ENCODE measurements at places on chromosomes 1 and 21.

DNA sequence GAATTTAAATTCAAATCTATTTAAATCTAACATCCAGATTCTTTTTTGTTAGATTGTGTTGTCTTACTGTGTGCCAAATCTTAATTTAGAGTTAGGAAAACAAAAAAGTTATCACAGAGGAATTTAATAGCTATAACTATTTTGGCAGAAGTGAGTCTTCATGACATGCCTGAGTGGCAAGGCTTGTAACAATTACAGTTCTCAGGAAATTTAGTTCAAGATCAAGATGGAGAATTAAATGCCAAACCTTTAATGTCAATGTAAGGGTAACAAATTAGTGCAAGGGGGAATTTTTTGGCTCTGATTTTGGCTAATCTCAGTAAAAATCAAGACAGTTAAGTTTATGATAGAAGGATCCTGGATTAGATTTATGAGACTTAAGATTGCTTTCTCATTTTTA is 58.4 kb downstream of the GDAP2 start:
- no peak for DNase-seq

DNA sequence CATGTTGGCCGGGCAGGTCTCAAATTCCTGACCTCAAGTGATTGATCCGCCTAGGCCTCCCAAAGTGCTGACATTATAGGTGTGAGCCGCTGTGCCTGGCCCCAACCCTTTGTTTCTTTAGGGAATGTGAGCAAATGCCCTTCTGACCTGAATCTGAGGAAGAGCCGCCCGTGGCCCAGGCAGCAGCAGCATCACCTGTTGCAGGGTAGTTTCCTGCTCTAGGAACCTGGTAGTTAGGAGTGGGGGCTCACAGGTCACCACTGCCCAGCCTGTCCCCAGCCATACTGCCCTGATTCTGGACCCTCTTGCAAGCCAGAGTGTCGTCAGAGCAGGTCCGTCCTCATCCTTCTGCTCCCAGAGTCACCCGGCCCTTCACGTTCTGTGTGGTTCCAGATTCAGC is 13.0 kb downstream of the YBEY start:
- DNase-seq = no peak

- DNase-seq = peak; percentile 98
Measured at GRCh38 chr1:23867895-23868556, at the start of gene FUCA1. TSS of gene FUCA1 (minus strand) at chr1:23868290. CDS start at chr1:23868286, 4 bp downstream.

DNA sequence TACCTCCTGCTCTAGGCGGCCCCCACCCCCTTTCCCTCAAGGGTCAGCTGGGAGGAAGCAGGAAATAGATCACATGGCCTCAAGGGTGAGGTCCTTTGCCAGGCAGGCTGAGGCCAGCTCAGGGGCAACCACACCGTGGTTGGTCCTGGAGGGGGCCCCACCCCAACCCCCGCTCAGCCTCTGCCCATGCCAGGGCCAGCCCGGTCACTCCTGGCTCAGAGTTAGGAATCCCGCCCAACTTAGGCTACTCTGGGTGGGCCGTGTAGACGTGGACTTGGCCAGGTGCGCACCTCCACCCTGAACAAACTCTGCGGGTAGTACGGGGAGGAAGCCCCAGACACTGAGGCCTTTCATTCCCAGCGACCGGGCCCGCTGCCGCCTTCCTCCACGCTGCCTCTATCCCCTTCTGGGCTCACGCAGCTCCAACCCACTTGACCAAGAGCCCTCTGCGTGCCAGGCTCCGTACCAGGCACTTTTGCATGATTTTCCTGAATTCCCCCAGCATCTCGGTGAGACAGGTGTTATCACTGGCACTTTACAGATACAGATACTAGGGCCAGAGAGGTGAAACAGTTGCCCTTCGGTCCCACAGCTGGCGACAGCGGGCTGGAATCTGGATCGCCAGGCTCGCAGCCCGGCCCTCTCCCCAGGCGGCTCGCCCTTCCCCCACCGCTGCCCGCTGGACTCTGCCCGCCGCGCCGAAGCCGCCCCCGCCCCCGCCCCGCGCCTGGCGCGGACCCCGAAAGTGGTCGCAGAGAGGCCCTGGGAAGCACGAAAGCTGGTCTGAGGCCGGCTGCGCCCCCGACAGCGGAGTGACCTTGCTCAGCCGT is 769 bp downstream of the GALE start:
- DNase-seq = peak; percentile 97

DNA sequence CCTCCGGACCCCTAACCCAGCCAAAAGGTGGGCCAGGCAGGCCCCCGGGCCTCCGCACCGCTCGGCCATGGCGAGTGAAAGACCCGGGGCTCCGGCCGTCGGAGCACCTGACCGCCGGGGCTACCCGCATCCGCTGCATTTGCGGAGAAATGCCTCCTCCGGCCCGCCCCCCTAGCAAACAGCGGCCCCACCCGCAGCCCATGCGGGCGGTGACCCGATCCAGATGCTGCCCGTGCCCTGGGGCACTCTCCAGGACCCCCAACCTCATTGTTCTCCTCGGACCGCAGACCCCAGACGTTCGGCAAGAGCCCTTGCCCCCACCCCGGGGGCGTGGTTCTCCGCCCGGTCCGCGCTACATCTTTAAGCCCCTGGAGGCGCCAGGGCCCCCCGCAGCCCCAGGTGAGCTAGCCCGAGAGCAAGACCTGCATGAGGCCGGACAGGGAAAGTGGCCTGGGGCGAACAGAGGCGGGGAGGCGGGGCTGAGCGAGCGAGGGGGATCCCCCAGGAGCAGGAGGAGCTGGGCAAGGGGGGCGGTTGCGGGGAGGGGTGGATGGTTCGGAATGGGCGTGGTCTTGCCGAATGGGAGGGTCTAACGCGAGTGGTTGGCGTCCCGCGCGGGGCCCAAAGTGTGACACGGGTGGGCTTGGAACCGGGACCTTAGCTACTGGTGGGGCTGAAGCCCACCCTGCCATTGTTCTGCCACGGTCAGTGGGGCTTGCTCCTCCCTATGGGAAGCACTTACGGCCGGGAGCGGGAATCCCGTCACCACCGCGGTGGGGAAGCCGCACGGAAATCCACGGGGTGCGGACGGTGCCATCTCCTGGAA is 6.3 kb upstream of the CRYBG2 start:
- peak; percentile 56 for DNase-seq

GRCh38 chr1:76450229-76450628 is 375.7 kb downstream of the ST6GALNAC3 start:
- no peak for DNase-seq

- DNase-seq = peak; percentile 27
Measured at GRCh38 chr1:173112129-173112528, 61.4 kb upstream of the TNFSF18 start.

DNA sequence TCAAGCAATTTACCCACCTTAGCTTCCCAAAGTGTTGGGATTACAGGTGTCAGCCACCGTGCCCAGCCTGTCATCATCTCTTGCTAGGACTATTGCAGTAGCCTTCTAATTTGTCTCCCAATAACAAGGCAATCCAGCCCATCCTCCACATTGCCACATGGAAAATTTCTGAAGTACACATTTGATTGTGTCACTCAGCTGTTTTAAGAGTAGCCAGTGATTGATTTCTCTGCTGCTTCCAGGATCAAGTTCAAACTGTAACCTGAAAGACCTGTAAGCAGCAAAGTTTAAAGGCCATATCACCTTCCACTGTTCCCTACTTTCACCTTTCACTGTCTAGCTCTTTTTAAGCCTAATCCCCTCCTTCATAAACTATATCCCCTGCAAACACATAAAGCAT is 7.8 kb upstream of the ELK4 start:
- DNase-seq = no peak

DNA sequence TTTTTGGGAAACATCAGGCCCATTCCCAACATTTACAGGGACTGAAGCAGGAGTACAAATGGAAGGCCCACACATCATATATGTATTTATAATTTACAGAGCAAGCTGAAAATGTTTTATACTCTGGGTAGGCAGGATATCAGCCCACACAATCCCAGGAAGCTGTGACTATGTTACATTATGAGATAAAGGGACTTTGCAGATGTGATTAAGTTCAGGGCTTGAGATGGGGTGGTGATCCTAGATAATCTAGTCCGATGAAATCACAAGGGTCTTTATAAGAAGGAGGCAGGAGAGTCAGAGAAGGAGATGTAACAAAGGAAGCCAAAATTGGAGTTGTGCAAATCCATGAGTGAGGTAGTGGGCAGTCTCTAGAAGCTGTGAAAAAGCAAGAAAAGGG is 160.5 kb downstream of the PDE4B start:
- DNase-seq = no peak

GRCh38 chr1:167681451-167682098 is 40.2 kb upstream of the MPZL1 start:
- DNase-seq = no peak

DNA sequence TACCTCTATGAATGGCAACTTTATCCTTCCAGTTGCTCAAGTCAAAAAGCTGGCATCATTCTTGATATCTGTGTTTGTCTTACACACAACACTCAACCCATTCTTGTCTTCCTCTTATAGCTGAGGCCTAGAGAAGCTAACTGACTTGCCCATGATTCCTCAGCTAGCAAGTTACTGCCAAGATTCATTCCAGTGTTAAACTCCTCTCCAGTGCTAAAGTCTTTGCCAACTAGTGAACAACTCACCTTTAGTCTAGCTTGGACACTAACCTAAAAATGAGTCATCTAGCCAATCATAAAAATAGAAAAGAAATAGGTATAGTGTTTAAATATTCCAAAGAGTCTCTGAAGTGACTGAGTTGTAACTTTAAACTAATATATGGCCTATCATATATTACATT is 45.6 kb upstream of the RGS2 start:
- no peak for DNase-seq

DNA sequence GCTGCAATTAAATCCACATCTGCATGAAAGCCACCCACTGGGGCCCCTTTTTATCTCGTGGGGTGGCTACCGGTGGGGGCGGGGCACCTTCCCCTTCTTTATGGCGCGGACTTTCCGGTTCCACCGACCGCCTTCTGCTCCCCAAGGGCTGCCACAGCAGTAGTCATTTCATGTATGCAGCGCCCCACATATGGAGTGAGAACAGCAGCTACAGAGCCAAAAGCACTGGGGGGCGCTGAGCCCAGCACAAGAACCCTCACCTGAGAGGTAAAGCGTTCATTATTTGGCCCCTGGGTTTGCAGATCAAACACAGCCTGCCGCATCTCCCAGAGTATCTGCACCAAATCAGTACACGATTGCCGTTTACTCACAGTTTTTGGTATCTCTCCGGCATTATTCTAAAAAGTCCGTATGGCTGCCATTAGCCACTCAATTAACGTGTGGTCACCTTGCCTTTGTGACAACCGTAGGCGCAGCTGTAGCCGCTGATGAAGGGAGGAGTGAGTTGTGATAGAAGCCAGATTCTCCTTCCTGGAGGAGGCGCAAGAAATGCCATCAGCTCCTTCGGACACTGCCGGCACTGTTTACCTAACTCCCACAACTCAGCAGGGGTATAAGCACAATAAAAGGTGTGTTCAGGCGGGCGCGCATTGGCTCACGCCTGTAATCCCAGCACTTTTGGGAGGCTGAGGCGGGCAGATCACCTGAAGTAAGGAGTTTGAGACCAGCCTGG is 30.4 kb upstream of the CR2 start:
- DNase-seq = peak; percentile 34

All from DMS53 (cell line).